ENCODE measurements at places on chromosomes 3 and 15. TPM values are rescaled to one million over a fixed set of nuclear protein-coding genes. Genes with fewer than 3 reads are reported as not detected.

Gene OR5K2
- total RNA-seq, result not detected

Gene SLC9C1
- total RNA-seq, result not detected

Gene ARNT2
- total RNA-seq, result 1.0 TPM

Gene GOLGA8G
- not detected for total RNA-seq

Gene CPEB1
- total RNA-seq, result not detected

Gene CPN2
- total RNA-seq, result not detected

Gene MESP2
- 0.42 TPM for total RNA-seq

Gene CNBP
- total RNA-seq, result 313 TPM

Gene CFAP20DC
- 9.4 TPM for total RNA-seq

Gene ALDH1L1
- total RNA-seq, result 2.9 TPM

Gene ZNF502
- total RNA-seq, result 1.7 TPM

Gene TIMP4
- total RNA-seq, result not detected

Gene PTX3
- 0.49 TPM for total RNA-seq

Gene GOLGA8R
- 0.60 TPM for total RNA-seq

Gene SEMA6D
- 0.49 TPM for total RNA-seq

Gene ROBO2
- 0.28 TPM for total RNA-seq

Gene GMNC
- total RNA-seq, result 0.07 TPM

Gene FES
- total RNA-seq, result 1.8 TPM

Gene SLC22A14
- total RNA-seq, result not detected

Gene CLDN11
- total RNA-seq, result 3.0 TPM

Gene TMCO5A
- not detected for total RNA-seq

Gene TLE3
- 39.9 TPM for total RNA-seq

Gene PARP15
- 0.19 TPM for total RNA-seq

Gene ADAMTSL3
- 0.65 TPM for total RNA-seq

Gene CHCHD4
- 22.0 TPM for total RNA-seq

Gene SPESP1
- total RNA-seq, result 4.7 TPM

Measured in airway epithelial cell (primary cell).